ENCODE measurements at places on chromosomes 3 and 15.

DNA sequence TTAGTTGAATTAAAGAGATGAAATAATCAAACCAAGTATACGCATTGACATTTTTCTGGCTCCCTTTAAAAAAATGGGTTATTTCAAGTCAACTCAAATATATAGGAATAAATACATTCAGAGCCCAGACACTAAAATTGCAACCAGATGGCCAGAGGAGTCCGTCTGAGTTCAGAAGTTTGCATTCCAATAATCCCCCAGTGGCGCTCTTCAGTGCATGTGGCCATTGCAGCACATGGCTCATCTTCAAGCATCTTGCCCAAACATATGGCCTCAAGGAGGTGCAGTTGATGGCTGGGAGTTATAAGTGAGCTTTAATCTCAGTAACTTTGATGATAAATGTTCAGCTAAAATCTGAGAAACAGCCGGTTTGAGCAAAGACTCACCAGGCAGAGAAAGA lies 295.8 kb upstream of the LRRN1 start:
- no peak for DNase-seq

DNA sequence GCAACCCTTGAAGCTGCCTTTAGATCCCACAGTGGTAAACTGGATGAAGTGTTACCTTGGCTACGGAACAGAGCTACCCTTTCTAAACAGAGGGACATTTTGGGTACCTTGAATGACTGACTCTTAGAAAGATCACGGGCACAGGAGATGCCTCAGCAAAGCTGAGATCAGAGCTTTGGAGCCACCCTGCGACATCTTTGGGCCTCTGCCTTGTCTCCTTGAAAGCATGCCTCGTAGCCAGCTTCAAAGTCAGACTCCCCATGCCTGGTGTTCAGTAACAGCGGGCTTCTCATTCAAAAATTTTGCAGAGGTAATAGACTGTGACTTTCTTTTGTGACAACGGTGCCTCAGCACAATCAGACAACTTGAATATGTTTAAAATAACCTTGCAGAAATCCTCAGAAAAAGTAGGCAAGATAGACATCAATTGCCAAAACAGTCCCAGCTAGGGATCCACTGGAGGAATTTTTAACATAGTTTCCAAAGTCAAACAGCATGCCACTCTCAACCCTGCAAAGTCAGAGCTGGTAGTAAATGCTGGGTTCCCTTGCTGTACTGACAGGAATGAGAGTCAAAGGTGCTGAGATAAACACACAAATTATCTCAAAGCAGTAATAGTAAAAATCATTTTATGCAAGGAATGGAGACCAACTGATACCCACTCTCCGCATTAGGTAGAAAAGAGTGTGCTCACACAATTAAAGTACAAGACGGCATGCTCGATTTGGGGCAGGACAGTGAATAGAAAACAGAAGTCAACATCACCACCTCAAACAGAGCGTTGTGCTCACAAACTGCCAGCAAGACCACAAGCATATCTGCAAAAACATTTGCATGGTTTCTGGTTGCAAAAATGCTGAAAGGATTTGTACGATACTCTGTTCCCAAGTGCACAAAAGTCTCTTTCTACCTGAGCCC lies 82.1 kb downstream of the MYO1E start:
- DNase-seq: no peak

GRCh38 chr3:124295362-124295761 lies 303.4 kb upstream of the ROPN1 start:
- no peak for DNase-seq

- no peak for DNase-seq
Measured at GRCh38 chr15:51234176-51234927, 104.0 kb downstream of the CYP19A1 start.

- DNase-seq: no peak
Measured at GRCh38 chr3:88996691-88997090, 110.7 kb upstream of the EPHA3 start.

DNA sequence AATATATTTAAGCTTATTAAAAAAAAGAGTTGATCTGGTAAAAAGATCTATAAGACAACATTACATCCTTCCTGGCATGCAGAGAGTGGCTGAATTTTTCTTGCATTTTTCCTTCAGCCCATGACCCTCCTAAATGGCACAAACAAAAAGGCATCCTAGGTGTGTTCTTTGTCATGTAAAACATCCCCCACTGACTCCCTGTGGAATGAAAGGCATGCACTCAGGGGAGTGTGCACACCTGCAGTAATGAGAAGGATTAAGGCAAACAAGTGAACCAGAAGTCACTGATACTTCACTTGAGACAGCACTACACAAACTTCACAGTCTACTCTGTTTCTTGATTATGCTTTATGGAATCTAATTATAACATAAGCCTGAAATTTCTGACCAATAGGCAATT lies 195.0 kb downstream of the RBMS3 start:
- DNase-seq: no peak

- DNase-seq: no peak
Measured at GRCh38 chr3:111851511-111851954, 7.5 kb upstream of the PHLDB2 start.

- no peak for DNase-seq
Measured at GRCh38 chr3:66179793-66180192, 41.0 kb upstream of the SLC25A26 start.

GRCh38 chr3:128788268-128788869 lies 62.4 kb downstream of the RAB7A start:
- DNase-seq: no peak

- DNase-seq: no peak
Measured at GRCh38 chr3:106699122-106699521, 678.1 kb upstream of the CCDC54 start.

- DNase-seq: no peak
Measured at GRCh38 chr15:85718271-85718971, 76.3 kb downstream of the KLHL25 start.

GRCh38 chr3:100710261-100710968 lies 1.1 kb downstream of the TFG start:
- DNase-seq: peak; percentile 46

GRCh38 chr3:94460931-94461330 lies 398.1 kb downstream of the NSUN3 start:
- no peak for DNase-seq

GRCh38 chr3:155492841-155493240 lies 199.4 kb upstream of the STRIT1 start:
- DNase-seq: no peak

DNA sequence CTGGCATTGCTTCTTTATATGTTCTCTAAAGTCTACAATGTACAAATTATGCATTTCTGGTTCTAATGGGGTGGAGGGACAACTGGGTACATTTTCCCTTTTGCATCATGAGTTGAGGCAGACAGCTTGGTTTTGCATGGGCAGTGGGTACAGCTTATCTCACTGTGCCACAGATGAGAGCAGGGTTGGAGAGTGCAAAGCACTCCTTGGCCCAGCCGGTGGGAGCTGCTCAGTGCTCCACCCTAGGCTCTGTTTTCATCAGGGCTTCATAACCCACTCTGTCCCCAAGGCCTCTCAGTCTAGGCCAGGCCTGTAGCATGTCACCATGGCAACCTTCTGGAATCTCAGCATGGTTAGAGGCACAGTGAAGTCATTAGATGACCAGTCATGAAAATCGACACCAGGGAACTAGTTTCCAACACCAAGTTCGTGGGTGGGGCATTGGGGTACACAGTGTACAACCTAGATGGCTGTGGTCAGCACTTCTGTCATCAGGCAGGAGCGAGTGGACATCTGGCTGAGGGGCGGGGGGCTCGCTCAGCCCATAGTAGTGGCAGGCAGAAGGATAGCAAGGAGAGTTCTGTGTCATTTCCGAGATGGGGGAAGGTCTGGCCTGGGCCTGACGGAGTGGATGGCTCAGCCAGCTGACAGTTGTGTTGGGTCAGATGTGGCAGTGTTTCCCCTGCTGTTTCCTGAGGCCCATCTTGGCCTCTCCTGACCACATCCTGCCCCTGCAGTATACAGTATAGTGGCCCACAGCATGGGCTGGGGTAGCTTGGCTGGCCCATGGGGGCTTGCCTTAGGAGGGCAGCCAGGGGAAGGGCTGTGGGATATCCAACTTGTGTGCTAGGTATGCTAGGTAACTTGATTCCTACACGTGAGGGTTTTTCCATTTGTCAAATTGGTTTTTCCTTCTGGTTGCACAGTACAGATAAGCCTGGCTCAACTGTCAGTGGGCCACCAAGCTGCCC lies 75.7 kb upstream of the PRR23C start:
- no peak for DNase-seq

DNA sequence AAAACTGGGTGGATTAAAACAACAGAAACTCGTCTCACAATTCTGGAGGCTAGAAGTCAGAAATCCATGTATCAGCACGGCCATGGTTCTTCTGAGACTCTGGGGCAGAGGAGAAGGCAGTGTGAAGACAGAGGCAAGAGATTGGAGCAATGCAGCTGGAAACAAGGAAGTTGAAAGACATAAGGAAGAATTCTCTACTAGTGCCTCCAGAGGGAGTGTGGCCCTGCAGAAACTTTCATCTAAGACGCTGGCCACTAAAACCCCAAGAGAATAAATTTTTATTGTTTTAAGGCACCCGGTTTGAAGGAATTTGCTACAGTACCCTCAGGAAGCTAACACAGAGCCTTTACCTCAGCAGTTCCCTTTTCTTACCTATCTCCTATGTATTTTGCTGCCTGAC lies 1012.2 kb upstream of the CADM2 start:
- no peak for DNase-seq

DNA sequence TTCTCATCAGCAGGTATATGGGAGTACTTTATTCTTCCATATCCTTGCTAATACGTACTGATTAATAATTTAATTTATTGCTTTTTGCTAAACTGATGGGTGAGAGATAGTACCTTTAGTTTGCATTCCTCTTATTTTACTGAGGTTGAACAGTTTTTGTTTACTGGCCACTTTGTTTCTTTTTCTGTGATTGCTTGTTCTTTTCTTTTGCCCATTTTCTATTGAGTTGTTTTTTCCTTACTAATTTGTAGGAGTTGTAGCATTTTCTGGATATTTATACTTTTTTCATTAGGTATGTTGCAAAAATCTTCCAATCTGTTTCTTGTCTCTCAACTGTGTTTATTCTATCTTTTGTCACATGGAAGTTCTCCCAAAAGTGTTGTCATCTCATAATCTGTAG lies 4.8 kb downstream of the PDCD6IP start:
- no peak for DNase-seq

- DNase-seq: no peak
Measured at GRCh38 chr3:140323561-140323960, 354.3 kb upstream of the TRIM42 start.

- no peak for DNase-seq
Measured at GRCh38 chr3:52119099-52119498, 35.1 kb downstream of the POC1A start.

DNA sequence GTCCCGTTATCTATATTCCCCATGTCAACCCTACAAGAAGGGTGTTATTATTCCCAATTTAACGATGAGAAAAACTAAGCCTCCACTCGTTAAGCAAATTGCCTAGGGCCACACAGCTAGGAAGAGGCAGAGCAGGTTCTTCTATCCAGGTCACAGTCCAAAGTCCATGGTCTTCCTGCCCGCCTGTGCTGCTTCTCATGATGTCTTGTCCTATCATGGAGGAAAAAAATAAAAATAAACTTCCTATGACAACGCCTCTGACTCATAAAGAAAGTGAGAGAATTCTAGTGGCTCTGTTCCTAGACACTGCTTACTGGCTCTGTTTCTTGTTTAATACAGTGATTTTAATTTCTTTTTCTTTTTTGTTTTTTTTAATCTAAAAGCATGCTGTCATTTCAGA lies 9.7 kb downstream of the COL8A1 start:
- DNase-seq: no peak

DNA sequence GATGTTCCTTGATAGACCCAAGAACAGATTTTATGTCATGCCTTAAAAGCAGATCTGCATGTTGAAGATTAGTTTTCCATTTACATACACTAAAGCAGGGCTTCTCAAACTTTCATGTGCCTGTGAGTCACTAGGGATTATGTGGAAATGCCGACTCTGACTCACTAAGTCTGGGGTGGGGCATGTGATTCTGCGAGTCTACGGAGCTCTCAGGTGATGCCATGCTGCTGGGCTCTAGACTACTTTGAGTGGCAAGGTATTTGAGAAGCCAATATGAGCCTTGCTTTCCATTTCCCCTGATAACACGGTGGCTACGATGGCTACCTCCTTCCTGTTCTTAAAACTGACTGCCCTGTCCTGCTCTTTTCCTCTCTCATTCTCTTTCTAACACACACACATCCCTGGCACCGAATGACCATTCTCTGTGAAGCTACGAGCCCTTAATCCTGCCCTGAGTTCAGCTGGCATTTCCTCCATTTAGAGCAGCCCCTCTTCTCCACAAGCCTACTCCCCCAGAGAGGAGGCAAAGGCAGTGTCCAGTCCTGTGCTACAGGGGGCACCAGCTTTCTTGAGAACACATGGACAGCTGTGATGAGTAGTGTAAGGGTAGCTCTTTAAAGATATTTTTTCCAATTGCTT lies 39.7 kb upstream of the PYGO1 start:
- no peak for DNase-seq

GRCh38 chr3:58514405-58514804 lies 22.5 kb downstream of the KCTD6 start:
- no peak for DNase-seq

DNA sequence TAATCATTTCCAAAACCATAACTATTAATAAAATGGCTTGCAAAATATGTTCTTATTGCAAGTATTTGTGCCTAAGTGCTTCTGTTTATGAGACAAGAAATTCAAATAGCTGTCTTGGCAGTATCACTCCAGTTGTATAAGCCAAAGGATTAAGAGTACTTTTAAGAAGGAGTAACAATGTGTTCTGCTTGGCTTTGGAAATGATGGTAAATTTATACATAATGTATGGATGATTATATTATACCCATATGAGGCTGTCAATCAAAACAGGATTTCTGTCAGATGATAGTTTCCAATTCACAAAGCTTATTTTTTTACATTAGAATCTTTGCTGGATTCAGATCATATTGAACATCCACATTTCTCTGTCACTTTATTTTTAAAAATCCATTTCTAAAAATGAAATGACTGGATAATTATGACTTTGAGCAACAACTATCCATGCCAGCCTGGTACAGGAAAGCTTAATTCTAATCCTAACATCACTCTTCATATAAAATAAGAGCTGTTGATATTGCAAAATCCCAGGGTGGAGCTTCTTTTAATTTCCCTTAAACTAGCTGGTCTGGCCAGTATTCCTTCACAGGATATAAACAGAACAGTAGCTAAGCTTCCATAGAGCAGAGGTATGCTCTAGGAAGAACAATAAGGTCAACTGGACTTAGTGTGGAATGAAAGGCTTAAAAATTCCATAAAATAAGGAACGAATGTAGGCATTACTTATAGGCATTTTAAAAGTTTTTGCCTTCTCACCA lies 30.0 kb upstream of the ZNF280D start:
- no peak for DNase-seq

- DNase-seq: no peak
Measured at GRCh38 chr3:36381311-36381956, 1.1 kb downstream of the STAC start.

DNA sequence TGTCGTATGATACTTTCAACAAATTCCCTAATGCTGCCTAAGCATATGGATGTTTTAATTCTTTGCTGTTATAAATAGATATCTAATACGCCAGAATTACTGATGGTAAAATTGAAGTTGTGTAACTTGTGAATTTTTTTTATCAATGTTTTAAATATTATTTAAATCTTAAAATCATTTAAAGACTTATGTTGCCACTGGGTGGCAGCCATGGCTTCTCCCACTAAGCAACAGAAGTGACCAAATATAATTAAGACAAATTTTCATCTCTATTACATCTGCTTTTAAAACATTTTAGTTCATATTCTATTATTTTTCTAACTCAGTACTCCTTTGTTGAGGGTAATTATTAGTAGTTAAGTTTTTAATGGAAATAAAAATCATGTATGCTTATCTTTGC lies 8.1 kb upstream of the IL20RB start:
- DNase-seq: no peak

Measured in CD4-positive, alpha-beta T cell treated with Interleukin-6 for 4 hours (primary cell).